ENCODE measurements at places on chromosomes 1 and 21.

DNA sequence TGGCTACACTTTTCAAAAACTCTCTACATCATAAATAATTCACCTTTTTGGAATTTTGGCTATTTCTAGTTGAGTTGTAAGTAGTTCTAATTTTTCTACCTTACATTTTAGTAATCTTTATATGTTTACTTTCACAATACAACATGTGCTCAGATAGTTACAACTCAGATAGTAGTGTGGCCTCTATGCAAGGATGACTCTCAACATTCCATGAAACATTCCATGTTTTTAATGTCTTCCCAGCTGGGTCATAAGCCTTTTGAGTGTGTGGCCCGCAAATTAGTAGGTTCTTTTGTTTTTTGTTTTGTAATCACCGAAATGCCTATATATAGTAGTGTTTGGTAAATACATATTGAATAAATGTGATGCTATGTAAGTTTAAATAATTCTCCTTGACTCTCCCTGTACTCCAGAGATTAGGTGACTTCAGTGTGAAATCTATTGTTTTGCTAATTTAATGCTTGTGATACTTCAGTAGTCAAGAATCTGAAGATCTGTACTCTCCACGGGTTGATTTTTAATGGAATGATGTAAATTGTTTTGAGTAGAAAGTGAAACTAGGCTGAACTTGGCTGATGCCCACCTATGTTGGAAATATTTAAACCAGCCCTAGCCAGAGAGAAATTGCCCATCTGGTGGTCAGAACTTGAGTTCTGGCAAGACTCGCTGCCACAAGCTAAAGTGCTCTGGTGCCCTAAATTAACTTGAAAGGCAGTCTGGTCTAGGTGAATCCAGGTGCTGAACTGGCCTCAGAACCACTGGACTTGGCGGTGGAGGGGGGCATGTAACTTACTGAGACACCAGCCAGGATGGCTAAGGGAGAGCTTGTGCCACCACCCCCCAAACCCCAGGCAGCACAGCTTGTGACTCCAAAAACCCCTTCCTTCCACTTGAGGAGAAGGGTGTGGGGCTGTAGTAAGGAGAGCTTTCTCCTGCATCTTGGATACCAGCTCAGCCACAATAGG is 165.6 kb downstream of the USP25 start:
- no peak for DNase-seq

DNA sequence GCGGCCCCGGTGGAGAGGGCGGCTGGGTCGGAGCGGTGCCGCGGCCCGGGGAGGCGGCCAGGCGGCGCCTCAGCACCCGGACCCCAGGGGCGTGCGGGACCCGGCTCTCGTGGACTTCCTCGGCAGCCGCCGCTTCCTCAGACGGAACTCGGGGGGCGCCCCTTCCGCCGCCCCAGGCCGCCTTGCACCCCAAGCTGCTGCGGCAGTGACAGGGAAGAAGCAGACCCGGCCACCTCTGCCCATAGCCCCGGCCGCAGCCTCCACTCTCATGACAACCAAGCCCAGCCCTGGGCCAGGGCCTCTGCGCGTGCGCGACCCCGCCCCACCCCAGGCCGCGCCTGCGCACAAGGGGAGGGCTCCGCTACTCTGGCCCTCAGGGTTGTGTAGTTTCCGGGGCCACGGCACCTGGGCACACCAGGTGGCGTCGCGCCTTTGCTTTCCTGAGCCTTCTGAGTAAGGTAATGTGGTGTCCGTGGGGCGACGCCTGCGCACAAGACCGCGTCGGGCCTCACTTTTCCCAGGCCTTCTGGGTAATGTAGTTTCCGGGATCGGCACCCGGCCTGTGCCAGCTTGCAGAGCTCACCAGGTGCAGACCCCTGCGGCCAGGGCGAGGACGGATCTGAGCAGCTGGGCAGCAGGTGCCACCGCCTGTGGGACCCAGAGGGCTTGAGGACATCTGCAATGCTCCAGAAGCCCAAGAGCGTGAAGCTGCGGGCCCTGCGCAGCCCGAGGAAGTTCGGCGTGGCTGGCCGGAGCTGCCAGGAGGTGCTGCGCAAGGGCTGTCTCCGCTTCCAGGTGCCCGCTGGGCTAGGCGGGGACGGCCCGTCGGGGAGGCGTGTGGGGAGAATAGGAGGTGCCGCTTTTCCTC is at the start of the genes CEP104 and DFFB:
TSS of gene CEP104 (minus strand) at position 289 of the 868 bp plus-strand sequence. CDS start 4,804 bp downstream, outside the sequence.
TSS of gene DFFB (plus strand) at position 554 of the 868 bp plus-strand sequence. CDS start at position 682, 128 bp downstream.
- DNase-seq = peak; percentile 48

GRCh38 chr1:149995927-149996326 is 14.6 kb downstream of the OTUD7B start:
- no peak for DNase-seq

DNA sequence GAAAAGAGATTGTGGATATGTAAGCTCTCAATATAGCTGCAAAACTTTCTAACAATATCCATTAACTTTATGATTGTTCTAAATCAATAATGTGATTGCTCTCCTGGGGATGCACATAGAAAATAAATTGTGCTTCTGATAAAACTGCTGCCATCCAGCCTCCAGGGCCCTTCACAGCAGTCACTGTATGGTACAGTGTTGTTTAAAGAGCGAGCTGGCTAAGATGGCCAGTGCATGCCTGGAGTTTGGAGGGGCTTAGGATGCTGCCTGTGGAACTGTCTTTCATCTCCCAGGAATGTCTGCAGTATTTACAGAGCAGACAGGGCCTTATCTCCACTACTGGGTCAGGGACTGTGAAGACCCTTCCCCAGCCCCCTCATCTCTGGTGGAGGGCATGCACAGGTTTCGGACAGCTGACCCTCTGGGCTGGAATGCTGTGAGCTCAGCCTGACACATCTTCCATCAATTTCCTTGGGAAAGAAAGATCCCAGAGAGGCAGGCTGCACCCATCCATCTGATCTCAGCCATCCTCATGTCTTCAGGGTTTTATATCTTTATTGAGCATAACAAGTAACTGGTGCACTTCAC is 137.0 kb downstream of the PLPP3 start:
- DNase-seq = no peak

DNA sequence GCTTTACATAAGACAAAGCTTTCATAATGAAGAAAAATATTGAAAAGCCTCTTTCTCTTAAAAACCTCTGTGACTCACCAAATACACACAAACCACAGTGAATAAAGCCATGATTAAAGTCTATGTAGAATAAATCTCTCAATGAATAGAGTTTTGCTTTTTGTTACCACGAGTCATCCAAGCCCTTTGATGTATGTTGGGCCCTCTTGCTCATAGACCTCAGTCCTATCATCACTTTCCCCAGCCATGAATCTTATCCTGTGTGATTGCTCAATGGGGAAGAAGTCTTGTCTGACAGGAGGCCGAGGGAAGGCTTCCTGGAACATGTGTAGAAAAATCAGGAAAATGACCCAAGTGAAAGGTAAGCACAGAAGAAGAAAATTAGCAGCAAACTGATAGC is 60.8 kb downstream of the NGF start:
- peak; percentile 72 for DNase-seq

GRCh38 chr1:15352128-15352957 is 57.3 kb upstream of the EFHD2 start:
- no peak for DNase-seq

DNA sequence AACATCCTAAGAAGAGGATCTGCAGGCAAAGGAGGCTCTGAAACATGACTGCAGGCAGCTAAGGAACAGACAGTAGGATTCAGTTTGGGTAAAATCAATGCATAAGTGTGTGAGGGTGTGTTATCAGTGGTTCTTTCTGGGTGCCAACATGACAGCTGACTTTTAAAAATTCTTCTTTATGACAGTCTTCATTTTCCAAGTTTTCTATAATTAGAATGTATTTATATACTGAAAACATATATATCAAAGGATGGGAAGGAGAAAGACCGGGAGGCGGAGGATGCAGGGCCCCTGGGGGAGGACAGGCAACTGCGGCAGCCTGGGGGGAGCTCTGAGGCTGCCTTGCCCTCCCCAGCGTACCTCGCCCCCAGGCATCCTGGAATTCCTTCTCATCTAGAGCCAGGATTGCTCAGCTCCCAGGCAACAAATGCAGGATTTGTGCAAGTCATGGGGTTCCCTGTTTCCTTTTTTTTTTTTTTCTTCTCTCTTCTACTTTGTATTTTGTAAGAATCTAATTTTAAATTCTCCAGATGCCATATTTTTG is 104.8 kb downstream of the CSMD2 start:
- DNase-seq = no peak

DNA sequence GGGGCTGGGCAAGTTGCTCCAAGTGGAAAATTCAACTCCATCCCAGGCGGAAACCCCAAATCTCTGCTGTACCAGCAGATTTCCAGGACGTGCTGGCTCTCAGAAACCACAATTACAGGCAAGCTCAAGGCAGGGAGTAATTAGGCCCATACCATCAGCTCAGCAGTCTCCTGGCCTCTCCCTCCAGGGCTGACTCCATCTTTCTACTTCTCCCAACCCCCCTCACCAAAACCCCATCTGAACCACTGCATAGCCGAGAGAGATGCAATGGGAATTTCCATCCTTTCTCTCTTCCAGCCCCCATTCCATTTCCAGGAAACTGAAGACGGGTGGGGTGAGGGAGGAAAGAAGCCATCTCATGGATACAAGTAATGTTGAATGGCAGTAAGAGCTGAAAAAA is 41.2 kb downstream of the ARHGEF11 start:
- DNase-seq = no peak

- peak; percentile 79 for DNase-seq
Measured at GRCh38 chr1:209567698-209568175, 15.8 kb upstream of the CAMK1G start.

DNA sequence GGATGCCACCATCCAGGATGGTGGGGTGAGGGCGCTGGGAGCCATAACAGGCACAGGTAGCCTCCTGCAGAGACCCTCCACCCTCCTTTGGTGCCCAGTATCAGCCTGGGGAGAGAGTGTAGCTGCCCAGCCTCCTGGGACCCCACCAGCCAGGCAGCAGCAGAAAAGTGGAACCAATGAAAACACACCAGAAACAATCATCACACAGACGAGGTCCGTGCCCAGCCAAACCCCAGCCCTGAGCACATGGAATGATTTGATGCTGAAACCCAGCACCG is 285.1 kb downstream of the PTPRU start:
- no peak for DNase-seq

DNA sequence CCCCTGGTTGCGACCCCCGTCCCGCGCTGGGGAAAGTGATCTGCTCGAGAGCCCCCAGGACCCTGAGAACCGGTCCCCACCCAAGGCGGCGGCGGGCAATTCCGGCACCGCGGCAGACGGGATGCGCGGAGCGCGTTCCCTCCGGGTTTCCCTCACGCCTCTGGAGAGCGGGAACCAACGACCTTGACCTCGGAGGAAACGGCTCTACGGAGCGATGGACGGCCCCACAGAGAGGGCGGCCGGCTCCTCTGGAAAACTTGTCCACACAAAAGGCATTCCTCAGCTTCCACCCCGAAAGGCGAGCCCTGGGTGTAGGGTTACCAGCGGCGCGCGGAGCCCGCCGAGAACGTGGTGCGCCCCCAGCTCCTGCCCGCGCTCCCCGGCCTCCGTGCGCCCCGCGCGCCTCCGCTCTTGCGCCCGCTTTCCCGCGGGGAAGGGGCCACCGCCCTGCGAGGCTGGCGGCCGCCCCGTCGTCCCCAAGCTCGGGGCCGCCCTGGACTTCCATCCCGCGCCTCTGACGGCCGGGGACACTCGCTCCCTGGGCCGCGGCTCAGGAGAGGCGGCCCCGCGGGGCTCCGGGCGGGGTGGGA is 391 bp upstream of the KIAA1614 start:
- peak; percentile 17 for DNase-seq

GRCh38 chr1:49102752-49103151 is 326.1 kb upstream of the BEND5 start:
- DNase-seq = peak; percentile 67

- DNase-seq = no peak
Measured at GRCh38 chr1:226121587-226122400, 59.3 kb downstream of the H3-3A start.

- no peak for DNase-seq
Measured at GRCh38 chr21:35081861-35082260, 32.8 kb upstream of the RUNX1 start.
